Effector CD4-positive, alpha-beta T cell (primary cell): ENCODE measurements at places on chromosomes 11 and 22.

DNA sequence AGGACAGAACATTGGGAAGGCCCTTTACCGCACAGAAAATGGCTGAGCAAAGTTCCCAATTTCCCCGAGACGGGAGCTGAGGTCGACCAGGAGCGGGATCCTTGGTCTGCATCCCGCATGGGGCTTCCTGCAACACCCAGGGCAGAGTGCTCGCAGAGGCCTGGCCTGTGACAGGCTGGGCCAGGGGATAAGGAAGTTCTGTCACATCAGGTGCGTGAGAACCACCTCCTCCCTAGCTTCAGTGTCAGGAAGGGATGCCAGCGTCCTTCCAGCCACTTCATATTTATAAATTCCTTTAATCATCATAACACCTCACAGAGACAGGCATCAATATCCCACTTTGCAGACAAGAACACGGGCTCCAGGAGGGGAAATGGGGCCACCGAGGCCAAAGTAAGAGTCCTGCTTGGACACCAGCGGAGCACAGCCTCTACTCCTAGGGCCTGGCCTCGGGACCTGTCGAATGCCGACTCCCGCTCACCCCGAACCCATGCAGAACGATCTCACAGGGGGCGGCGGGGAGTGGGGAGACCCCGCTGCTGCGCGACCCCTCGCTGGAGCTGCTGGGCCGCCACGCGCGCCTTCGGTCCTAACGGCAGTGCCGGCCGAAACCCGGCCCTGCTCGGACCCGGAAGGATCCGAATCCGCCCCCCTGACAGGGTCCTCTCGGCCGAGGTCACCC lies 532 bp downstream of the BET1L start:
- no peak for DNase-seq

- no peak for DNase-seq
Measured at GRCh38 chr11:69680688-69681087, 5.5 kb upstream of the LTO1 start.

- DNase-seq = no peak
Measured at GRCh38 chr11:10351765-10352641, 47.1 kb downstream of the ADM start.

- DNase-seq = no peak
Measured at GRCh38 chr22:30036656-30037055, 43.6 kb upstream of the HORMAD2 start.

GRCh38 chr11:20022363-20023081 lies 137.8 kb downstream of the DBX1 start:
- no peak for DNase-seq

DNA sequence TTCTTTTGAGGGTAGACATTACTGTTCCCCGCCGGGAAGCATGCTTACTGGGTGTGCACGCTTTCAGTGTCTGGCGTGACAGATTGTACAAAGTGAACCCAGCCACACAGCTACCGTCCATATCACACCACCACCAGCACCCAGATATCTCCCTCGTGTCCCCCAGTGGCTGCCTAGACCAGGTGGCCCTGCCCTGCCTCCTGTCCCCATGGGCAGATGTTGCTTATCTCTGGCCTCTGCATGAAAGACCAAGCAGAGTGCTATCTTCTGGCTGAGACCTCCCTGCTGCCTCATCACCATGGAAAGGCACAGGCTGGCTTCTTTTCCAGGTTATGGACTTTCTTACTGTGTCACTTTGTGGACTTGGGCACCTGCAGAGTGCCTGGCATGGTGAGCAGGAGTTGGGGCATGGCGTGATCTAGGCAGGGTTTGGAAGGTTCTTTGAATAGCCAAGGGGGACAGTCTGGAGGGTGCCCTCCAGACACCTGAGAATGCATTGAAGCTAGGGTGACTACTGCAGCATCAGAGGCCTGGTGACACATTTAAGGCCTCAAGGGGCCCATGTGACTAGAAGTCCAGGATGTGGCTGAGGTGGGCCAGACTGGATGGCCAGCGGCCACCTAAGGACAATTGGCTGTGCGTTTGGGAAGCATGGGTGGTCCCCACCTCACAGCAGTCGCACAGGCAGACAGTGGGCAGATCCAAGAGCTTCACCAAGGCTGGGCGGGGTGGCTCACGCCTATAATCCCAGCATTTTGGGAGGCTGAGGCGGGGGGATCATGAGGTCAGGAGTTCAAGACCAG lies 4.7 kb downstream of the TANGO2 start:
- no peak for DNase-seq

DNA sequence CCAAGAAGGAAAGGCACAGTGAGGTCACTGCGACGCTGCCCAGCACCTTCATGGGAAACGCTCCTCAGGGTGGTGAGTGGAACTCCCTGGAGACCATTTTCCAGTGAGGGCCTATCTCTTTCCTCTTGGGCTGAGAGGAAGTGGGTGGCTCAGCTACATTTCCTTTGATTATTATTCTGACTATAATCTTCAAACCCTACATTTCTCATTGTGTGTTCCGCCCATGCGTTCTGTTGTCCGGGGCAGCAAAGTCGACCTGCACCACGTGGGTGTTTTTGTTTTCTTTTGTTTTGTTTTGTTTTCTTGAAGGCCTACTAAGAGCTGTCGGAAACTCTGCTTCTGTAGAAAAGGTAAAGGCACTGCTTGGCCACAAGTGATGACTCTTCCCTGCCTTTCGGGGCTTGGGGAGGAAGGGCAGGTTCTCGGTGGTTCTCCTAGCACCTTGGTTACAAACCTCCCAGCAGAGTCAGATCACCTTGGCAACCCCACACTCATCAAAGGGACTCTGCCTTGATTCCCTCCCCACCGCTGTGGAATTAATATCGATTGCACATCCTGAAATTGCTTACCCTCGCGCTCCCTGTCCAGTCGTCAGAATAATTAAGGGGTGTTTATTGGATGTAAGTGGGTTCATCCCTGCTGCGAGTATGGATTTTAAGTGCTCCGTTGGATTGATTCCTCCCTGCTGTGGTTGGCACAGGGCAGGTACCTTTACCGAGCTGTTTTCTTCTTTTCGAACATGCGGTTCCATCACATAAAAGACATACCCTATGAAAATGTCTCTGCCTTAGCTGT lies 7.3 kb downstream of the PARVB start:
- DNase-seq = no peak

- no peak for DNase-seq
Measured at GRCh38 chr22:32058656-32059260, 15.7 kb downstream of the SLC5A1 start.

DNA sequence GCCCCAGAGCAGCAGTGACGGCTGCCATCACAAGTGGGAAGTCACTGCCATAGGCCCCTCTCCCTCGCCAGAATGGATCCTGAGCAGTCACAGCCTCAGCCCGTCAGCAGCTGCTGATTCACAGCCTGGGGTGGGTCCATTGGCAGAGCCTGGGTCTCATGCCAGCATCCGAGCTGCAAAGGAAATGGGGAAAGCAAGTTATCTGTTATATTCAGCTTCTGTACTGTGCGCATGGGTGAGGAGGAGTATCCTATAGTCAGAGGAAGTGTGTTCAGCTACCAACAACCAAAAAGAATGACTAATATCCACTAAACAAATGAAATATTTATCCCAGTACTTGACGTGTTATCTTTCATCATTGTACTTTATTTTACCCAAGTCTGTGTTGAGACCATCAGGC lies 119.7 kb downstream of the RCN1 start:
- no peak for DNase-seq

GRCh38 chr11:109374441-109374840 lies 47.5 kb upstream of the C11orf87 start:
- no peak for DNase-seq
